ENCODE measurements at places on chromosomes 1 and 21.

- DNase-seq: no peak
Measured at GRCh38 chr1:109906160-109906838, 4.3 kb upstream of the CSF1 start.

- DNase-seq: no peak
Measured at GRCh38 chr1:37845786-37846185, 13.6 kb downstream of the MTF1 start.

DNA sequence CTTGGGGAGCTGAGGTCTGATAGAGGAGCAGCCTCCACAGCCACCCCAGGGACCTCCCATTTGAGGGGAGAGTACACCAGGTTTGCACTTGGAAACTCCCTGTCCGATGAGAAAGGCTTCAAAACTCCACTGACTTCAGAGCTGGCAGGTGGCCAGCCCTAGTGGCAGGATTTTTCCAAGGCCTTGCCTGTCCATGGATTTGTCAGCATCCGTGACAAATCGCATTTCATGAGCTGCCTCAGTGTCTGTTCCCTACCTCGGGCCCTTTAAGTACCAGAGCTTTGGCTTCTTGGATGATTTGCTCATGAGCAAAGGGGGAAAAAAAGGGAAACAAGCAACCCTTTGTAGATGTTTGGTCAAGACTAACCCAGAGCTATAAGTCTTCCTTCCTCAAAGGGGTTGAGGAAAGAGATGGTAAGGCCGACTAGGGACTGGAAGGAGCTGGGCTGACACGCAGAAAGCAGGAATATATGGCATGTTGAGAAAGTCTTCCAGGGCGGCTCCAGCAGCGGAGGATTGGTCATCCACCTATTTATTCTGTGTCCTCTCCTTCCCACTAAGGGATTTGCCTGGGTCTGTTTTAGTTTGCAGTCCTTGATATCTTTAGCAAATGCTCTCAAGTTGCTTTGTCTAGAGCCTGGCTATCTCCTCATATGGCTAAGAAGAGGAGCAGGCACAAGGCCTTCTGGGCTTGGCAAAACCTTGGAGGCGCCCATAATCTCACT, 2.7 kb upstream of the HSPG2 start:
- DNase-seq: no peak

DNA sequence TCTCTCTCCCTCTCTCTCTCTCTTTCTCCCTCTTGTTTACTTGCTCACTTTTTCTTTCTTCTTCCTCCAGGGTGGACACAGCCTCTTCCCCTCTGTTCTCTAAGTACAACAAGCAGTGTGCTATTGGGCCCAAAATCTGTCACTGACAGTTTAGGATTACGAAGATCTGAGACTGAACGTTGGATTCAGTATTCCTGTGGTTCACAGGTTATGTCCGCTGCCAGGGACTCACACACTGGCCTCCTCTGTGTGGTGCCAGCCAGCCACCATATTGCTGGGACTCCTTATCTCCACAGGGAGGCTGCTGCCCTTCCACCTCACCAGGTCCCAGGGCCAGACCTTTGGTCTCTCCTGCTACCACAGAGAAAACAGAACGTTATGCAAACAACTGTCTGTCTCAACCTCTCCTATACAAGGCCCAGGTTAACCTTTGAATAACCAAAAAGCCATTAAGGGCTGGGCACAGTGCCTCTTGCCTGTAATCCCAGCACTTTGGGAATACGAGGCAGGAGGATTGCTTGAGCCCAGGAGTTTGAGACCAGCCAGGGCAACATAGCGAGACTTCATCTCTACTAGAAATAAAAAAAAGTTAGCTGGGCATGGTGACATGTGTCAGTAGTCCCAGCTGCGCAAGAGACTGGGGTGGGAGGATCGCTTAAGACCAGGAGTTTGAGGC, 171.9 kb upstream of the RAB4A start:
- DNase-seq: no peak

DNA sequence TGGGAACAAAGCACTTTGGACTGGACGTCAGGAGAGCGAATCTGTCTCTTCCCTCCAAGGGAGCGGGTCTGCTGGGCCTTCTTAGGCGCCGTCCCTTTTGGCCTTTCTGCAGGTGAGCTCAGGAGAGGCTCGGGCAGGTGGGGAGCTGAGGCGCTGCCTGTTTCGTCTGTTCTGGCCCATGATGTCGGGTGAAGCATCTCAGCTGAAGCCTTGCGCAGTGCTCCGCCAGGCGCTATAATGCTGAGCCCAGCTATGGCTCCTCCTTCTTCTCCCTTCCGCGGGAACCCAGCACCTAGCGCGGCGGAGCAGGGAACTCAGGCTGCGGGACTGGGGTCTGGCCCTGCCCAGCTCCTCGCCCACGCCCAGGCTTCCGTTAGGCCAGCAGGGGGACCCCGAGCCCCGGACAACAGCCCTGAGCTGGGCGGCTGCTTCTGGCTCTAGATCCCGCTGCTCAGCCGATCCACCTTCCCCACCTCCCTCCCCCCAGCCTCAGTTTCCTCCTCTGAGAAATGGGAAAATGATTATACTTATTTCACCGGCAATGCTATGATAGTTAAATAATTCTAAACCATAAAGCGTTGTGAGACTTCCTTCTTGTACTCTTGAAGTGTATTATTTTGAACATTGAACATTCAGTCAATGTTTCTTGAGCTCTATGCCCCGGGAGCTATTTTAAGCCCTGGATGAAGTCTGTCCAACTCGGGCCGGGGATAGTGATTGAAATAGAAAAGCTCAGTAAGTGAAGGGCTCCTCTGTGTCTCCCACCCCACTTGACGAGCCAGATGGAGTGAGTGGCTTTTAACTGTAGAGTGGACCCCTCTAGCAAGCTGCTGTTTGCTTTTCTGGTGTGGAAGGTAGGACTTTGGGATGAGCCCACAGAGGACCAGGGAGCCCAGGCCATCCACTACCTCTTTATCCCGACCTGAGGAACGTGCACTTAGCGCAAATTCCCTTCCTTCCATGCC, 9.6 kb upstream of the ADORA1 start:
- DNase-seq: peak; percentile 69

- DNase-seq: no peak
Measured at GRCh38 chr1:204003536-204003935, 69.4 kb upstream of the SOX13 start.

GRCh38 chr1:154669464-154670282, 61.7 kb upstream of the ADAR start:
- peak; percentile 6 for DNase-seq

GRCh38 chr1:8424539-8425116, 106.7 kb downstream of the SLC45A1 start:
- no peak for DNase-seq

DNA sequence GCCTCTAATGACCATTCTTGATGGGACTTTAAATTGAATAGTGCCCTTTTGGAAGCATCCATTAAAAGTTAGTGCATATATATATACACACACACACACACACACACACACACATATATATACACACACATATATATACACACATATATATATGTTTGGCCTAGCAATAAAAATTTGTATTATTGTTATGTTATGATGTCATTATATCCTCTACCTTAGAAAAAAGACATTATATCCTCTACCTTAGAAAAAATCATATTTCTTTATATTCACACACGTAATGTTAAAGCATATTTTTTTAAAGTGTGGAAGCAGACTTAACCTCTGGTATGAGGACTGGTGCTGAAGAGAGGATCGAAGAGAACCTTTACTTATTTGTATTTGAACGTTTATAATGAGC, 43.3 kb downstream of the EBNA1BP2 start:
- no peak for DNase-seq

- peak; percentile 99 for DNase-seq
Measured at GRCh38 chr1:244048256-244049161, 2.6 kb upstream of the ZBTB18 start.

All from C1 segment of cervical spinal cord (tissue), 14 donors.